Uterus (tissue), 4 donors: ENCODE measurements at places on chromosomes 7 and 10. TPM values are rescaled to one million over a fixed set of nuclear protein-coding genes. Genes with fewer than 3 reads are reported as not detected.
A peak's percentile ranks its signal among the peaks of the same experiment; 100 is the strongest.

Gene ARID5B
- total RNA-seq = 64.1 TPM

- no peaks in the 10 kb centered on the region for H3K36me3 ChIP-seq
- no peak overlapping the region for H3K4me3 ChIP-seq
- H3K4me1 ChIP-seq = no peaks in the 10 kb centered on the region
- H3K27ac ChIP-seq = no peak overlapping the region
- no peak for DNase-seq
- H3K27me3 ChIP-seq = no peaks in the 10 kb centered on the region
Measured at GRCh38 chr10:50799595-50799994, 59.9 kb downstream of the ASAH2B start.

- no peaks in the 10 kb centered on the region for H3K36me3 ChIP-seq
- H3K4me1 ChIP-seq = peaks cover 4% of the 10 kb centered on the region
- DNase-seq = peak; percentile 54
- no peaks in the 10 kb centered on the region for H3K27me3 ChIP-seq
Measured at GRCh38 chr10:119542988-119543813, 682 bp upstream of the RGS10 start.

Gene AGBL3
- 0.29 TPM for total RNA-seq

DNA sequence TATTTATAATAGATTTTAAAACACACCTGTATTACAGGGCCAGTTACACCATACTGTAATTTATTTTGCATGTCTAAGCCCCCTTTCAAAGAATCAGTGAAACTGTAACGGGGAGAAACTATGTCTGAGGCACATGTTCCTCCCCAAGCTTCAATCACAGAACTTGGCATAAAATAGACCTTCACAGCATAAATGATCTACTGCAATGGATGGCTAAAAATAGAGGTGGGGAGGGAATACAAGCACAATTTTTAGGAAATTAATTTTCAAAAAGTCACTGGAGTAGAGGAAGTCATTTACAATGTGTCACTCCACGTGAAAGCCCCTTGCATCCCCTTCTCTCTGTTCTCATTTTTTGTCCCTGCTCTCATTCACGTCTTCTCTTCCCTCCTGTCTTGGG lies 385.2 kb downstream of the TNS3 start:
- no peak overlapping the region for H3K27ac ChIP-seq
- H3K4me3 ChIP-seq = no peak overlapping the region
- no peak for DNase-seq
- H3K36me3 ChIP-seq = no peaks in the 10 kb centered on the region
- no peaks in the 10 kb centered on the region for H3K4me1 ChIP-seq

Gene GHRHR
- not detected for total RNA-seq

GRCh38 chr7:156843157-156843556 lies 49.8 kb downstream of the LMBR1 start:
- no peaks in the 10 kb centered on the region for H3K4me1 ChIP-seq
- no peaks in the 10 kb centered on the region for H3K27me3 ChIP-seq
- no peak for DNase-seq
- H3K4me3 ChIP-seq = no peak overlapping the region
- H3K36me3 ChIP-seq = no peaks in the 10 kb centered on the region
- H3K27ac ChIP-seq = no peak overlapping the region

Gene CYP3A7
- total RNA-seq = not detected

DNA sequence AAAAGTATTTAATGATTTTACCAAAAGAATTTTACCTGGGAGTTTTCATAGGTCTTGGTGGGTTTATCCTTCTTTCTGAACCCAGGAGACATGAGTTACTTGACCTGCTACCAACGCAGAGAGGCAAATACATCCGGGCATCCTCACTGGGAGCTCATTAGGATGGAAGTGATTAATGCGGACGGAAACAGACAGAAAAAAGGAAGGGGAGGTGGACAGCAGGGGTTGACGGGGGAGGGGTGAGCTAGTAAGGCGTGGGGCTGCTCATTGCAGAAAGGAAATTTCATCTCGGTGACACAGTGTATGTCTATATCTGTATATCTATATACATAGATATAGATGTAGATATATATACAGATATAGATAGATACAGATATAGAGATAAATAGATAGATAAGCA lies 408.2 kb upstream of the ADARB2 start:
- H3K36me3 ChIP-seq = no peaks in the 10 kb centered on the region
- H3K4me1 ChIP-seq = no peaks in the 10 kb centered on the region
- no peak overlapping the region for H3K4me3 ChIP-seq

- no peak for DNase-seq
- H3K27ac ChIP-seq = no peak overlapping the region
- H3K4me1 ChIP-seq = no peaks in the 10 kb centered on the region
- H3K27me3 ChIP-seq = no peaks in the 10 kb centered on the region
- H3K4me3 ChIP-seq = no peak overlapping the region
Measured at GRCh38 chr7:112238330-112238729, 31.8 kb downstream of the ZNF277 start.

DNA sequence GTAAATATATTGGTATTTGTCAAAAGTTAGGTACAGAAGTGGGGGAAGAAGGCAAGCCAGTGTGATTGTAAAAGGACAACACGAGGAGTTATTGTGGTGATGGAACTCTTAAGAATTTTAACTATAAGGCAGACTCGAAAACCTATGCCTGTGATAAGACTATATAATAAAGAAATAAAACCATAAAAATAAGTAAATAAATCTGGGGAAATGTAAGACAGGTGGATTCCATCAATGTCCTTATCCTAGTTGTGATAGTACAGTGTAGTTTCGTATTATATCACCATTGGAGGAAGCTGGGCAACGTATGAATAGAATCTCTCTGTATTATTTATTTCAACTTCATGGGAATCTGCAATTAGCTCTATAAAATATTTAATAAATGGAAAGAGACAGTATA lies 395.7 kb downstream of the CDC14C start:
- H3K27ac ChIP-seq = no peak overlapping the region
- H3K27me3 ChIP-seq = no peaks in the 10 kb centered on the region
- no peak for DNase-seq
- H3K4me3 ChIP-seq = no peak overlapping the region
- no peaks in the 10 kb centered on the region for H3K36me3 ChIP-seq

GRCh38 chr10:18190840-18191239 lies 50.6 kb downstream of the CACNB2 start:
- H3K27me3 ChIP-seq = no peaks in the 10 kb centered on the region
- no peaks in the 10 kb centered on the region for H3K36me3 ChIP-seq
- H3K27ac ChIP-seq = no peak overlapping the region
- peaks cover 5% of the 10 kb centered on the region for H3K4me1 ChIP-seq
- DNase-seq = no peak
- no peak overlapping the region for H3K4me3 ChIP-seq

Gene CHAT
- total RNA-seq = not detected

DNA sequence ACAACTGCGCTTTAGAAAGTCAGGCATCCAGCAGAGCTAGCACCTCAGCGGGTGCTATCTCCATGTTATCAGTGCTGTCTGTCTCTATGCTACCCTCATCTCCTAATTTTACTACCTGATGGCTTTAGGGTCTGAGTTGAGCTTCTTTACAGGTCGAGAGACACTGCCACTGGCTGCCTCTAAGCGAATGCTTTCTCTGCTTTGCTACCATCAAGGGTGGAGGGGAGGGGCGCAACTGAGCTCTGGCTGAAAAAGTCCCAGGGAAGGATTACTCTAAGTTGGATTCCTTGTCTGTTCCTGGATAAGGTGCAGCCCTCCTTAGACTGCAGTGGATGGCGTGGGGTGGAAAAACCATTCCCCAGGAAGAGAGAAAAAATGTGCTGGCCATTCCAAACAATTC lies 105.7 kb downstream of the CDK14 start:
- H3K27ac ChIP-seq = no peak overlapping the region
- no peaks in the 10 kb centered on the region for H3K27me3 ChIP-seq
- DNase-seq = no peak
- no peaks in the 10 kb centered on the region for H3K4me1 ChIP-seq

GRCh38 chr7:128456255-128456725 lies 612 bp downstream of the HILPDA start:
- no peaks in the 10 kb centered on the region for H3K36me3 ChIP-seq
- no peaks in the 10 kb centered on the region for H3K4me1 ChIP-seq
- peak overlapping the region; percentile 84 for H3K27ac ChIP-seq
- DNase-seq = no peak
- no peaks in the 10 kb centered on the region for H3K27me3 ChIP-seq

- H3K27ac ChIP-seq = no peak overlapping the region
- no peak for DNase-seq
- H3K4me3 ChIP-seq = no peak overlapping the region
- no peaks in the 10 kb centered on the region for H3K36me3 ChIP-seq
- no peaks in the 10 kb centered on the region for H3K27me3 ChIP-seq
Measured at GRCh38 chr10:33773253-33773573, 438.7 kb upstream of the NRP1 start.

Gene C10orf105
- not detected for total RNA-seq

GRCh38 chr7:41885748-41886147 lies 182.9 kb upstream of the INHBA start:
- H3K36me3 ChIP-seq = no peaks in the 10 kb centered on the region
- H3K4me3 ChIP-seq = no peak overlapping the region
- no peaks in the 10 kb centered on the region for H3K27me3 ChIP-seq
- DNase-seq = no peak
- H3K4me1 ChIP-seq = peaks cover 10% of the 10 kb centered on the region

GRCh38 chr7:8491544-8492489 lies 58.4 kb downstream of the NXPH1 start:
- no peak overlapping the region for H3K27ac ChIP-seq
- no peak overlapping the region for H3K4me3 ChIP-seq
- no peaks in the 10 kb centered on the region for H3K36me3 ChIP-seq
- H3K4me1 ChIP-seq = no peaks in the 10 kb centered on the region

DNA sequence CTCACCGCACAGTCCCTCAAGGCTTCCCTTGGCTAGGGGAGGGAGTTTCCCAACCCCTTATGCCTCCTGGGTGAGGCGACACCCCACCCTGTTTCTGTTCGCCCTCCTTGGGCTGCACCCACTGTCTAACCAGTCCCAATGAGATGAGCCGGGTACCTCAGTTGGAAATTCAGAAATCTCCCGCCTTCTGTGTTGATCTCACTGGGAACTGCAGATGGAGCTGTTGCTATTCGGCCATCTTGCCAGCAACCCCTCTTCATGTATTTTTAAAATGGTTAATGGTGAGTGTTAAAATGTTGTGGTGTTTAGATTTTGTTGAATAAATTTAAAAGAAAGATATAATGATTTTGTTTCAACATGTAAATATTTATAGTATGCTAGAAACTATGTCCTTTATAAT lies 22.0 kb downstream of the UMAD1 start:
- H3K27ac ChIP-seq = no peak overlapping the region
- no peak overlapping the region for H3K4me3 ChIP-seq
- no peak for DNase-seq
- H3K27me3 ChIP-seq = no peaks in the 10 kb centered on the region
- no peaks in the 10 kb centered on the region for H3K36me3 ChIP-seq
- no peaks in the 10 kb centered on the region for H3K4me1 ChIP-seq

DNA sequence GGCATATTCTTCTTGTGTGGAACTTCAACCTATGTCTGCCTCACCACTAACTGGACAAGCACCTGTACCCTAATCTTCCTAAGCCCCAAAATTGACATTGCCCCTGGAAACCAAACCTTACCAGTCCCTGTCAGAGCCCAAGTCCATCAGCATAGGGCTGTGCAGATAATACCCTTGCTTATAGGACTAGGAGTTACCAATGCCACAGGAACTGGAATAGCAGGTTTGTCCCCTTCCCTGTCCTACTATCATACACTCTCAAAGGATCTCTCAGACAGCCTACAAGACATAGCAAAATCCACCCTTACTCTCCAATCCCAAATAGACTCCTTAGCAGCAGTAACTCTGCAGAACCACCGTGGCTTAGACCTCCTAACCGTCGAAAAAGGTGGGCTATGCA lies 19.8 kb downstream of the ZNF107 start:
- no peaks in the 10 kb centered on the region for H3K27me3 ChIP-seq
- H3K27ac ChIP-seq = no peak overlapping the region
- H3K36me3 ChIP-seq = no peaks in the 10 kb centered on the region
- no peak overlapping the region for H3K4me3 ChIP-seq
- no peak for DNase-seq
- no peaks in the 10 kb centered on the region for H3K4me1 ChIP-seq
